ENCODE measurements at places on chromosomes 3 and 15. TPM values are rescaled to one million over a fixed set of nuclear protein-coding genes. Genes with fewer than 3 reads are reported as not detected.

DAZL gene
- not detected for total RNA-seq

CASR gene
- not detected for total RNA-seq

GPR171 gene
- not detected for total RNA-seq

DPPA4 gene
- not detected for total RNA-seq

ST8SIA2 gene
- not detected for total RNA-seq

TBL1XR1 gene
- total RNA-seq = 83.3 TPM

FAM131A gene
- 34.2 TPM for total RNA-seq

AQP9 gene
- total RNA-seq = not detected

HYAL1 gene
- total RNA-seq = 2.8 TPM

GUCA1C gene
- not detected for total RNA-seq

SUCNR1 gene
- total RNA-seq = not detected

TMCC1 gene
- 3.0 TPM for total RNA-seq

CCR3 gene
- total RNA-seq = not detected

MRAS gene
- total RNA-seq = 27.6 TPM

PRSS50 gene
- not detected for total RNA-seq

BUB1B gene
- total RNA-seq = 15.3 TPM

LRRC31 gene
- total RNA-seq = not detected

DYNC1LI1 gene
- 35.8 TPM for total RNA-seq

GRAMD1C gene
- total RNA-seq = 2.0 TPM

BNC1 gene
- 8.7 TPM for total RNA-seq

AMOTL2 gene
- total RNA-seq = 105 TPM

BBS4 gene
- 26.2 TPM for total RNA-seq

C3orf20 gene
- not detected for total RNA-seq

CILP gene
- not detected for total RNA-seq

RBPMS2 gene
- not detected for total RNA-seq

ZNF660 gene
- 0.29 TPM for total RNA-seq

PTH1R gene
- total RNA-seq = 1.6 TPM

BLM gene
- total RNA-seq = 7.5 TPM

FYTTD1 gene
- 34.0 TPM for total RNA-seq

CD200 gene
- 8.9 TPM for total RNA-seq
